ENCODE measurements at places on chromosomes 5 and 9.

GRCh38 chr5:67960939-67961338, 254.6 kb upstream of the PIK3R1 start:
- no peak for DNase-seq

DNA sequence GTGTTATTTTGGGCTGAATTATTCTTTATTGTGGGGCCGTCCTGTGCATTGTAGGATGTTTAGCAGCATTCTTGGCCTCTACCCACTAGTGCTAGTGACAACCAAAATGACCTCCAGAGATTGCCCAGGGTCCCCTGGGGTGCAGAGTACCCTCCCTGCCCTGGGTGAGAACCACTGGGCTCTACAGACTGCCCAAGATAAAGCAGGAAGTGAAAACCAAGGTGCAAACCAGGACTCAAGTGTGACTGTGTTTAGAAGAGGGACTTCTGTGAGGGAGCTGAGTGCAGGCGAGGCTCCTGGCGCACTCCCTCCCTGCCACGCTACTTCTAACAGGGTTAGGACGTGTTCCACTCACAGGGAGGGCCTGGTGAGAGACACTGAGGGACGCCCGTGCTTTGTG, 41.6 kb downstream of the USP20 start:
- DNase-seq: no peak

DNA sequence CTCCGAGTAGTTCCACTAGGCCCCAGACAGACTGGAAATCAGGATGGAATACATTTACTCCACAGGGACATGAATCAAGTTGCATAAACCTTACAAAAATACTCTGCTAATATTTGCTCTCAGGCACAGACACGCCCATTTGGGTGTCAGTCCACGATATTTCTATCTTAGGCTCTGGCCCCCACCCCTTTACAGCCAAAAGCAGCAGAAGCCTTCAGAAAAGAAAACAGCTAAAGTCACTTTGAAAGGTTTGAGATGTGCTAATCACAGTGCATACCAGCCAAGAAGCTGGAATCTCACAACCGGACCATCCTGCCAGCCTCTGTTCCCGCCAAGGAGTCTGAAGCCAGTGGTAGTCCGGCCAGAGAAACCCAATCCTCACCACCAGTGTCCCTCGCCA, 22.6 kb downstream of the PTPN3 start:
- DNase-seq: no peak

- no peak for DNase-seq
Observed at GRCh38 chr9:90137801-90138200, 504.8 kb downstream of the DIRAS2 start.

DNA sequence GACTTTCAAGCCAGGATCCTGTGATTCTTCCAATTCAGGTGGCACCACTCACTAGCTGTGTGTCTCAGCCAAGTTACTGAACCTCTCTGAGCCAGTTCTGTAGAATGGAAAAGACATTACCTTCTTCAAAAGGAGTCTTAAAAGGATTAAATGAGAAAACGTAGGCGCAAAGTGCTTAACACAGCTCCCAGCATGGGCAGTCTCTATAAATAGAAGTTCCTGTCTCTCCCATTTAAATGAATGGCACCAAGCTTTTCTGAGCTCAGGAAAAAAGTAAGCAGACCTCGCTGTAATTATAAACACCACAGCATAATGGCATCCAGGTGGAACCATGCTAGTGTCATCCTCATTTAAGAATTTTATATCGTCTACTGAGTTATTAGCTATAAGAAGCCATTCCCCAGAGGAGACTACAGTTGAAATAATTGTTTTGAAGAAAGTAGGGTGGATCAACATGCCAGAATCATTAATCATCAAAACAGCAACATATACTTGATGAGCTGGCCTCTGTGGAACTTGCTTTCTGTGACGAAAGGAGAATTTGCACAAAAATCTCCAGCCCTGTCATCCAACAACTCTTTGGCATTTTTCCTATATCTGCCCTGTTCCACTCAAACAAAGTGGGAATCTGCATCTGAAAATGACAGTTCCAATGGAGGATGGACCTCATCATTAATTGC, 188.9 kb downstream of the SPOCK1 start:
- no peak for DNase-seq

DNA sequence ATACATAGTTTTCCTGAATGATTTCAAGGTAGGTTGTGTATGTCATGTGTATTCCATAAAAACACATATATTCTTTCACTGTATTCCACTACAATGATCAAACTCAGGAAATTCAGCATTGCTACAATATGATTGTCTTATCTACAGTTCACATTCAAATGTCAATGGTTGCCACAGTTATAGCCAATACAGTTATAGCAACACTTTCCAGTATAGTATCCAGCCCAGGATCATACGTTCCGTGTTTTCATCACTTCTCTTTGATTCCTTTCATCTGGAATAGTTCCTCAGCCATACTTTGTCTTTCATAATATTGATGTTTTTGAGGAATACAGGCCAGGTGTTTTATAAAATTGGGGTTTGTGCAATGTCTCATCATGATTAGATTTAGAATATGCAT, 9.5 kb downstream of the OR2S2 start:
- DNase-seq: no peak

GRCh38 chr5:66475731-66476130, 120.5 kb upstream of the MAST4 start:
- no peak for DNase-seq

DNA sequence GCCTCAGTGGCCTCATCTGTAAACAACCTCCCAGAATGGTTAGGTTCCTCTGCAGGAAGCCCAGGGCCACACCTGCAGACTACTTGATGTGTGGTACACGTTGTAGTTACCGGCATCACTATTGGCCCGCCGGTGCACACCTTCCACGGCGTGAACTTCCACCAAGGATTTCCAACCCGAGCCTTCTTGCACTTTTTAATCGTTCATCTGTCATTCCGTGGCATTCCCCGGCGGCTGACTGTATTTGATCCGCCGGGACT, 5.3 kb upstream of the TRIM41 start:
- no peak for DNase-seq

DNA sequence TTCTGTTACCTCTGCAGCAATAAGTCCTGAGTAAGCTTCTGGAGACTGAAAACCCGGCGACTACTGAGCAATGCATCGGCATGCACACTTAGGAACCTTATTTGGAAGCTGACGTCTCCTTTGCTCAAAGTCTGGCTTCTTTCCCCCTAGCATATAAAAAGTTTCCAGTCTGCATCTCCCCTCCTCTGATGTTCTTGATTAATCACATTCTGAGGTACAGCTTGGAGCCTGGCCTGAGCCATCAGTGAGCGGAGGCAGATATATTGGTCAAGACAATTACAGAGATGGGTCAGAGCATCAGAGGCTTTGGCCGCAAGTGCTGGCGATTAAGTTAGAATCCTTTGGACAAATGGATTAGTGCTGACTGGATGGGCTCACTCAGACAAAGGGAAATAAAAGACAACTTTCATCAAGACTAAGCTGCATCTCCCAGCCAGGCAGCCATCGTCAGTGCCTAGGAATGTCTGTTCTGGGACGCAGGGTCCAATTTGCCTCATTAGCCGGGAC, 140.7 kb downstream of the MTX3 start:
- no peak for DNase-seq

DNA sequence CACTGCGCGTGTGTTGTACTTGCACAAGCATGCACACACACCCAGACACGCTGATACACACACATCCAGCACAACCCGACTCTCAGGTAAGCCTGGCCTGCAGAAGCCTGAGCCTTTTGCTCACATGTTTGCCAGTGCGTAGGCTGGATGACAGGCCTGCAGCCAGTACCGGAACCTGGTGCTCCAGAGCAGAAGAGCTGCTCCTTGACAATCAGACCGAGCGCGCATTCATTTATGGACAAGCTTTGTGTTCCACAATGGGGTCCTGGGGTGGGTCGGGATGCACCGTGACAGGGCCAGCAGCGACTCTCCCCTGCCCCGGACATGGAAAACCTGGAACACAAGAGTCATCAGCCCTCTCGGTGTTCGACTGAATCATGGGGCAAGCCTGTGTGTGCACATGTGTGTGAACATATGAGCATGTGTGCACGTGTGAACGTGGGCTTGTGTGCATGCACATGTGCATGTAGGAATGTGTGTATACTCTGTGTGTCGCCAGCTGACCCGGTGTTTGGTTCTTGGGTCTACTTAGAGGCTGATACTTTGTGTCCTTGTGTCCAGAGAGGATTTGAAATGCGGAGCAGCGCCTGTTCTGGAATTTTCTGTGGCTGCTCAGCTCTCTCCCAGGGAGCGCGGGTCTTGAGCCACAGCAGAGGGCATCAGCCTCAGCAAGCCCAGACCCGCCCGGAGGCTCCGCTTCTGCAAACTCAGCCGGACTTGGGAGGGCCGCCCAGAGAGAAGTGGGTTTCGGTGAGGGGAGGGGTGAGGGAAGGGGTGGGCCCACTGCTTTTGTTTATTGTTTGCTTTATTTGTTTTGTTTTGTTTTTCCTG, 32.2 kb downstream of the IRX4 start:
- DNase-seq: no peak

- no peak for DNase-seq
Observed at GRCh38 chr5:123710031-123710430, 198.1 kb downstream of the CSNK1G3 start.

DNA sequence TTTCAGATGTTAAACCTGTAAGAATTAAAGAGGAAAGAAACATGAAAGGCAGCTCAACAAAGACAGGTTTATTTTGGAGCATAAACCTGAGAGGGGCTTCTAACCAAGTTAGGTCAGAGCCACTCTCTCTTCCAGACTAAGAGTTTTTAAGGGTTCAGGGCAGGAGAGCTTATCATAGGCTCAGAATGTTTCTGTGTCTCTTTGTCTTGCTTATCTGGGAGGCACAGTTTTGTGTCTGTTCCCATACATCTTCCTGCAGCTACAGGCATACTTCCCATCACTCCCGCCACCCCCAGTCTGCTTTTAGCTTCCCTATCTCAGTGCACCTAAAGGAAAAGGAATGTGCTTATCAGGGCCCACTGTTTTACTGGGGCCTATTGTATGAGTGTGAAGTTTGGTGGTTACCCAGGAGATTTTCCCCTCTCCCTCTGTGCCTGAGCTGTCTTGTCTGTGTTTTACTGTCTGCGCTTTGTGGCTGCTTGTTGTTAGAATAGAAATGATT, 21.9 kb downstream of the CD14 start:
- DNase-seq: no peak

- DNase-seq: no peak
Observed at GRCh38 chr9:5578018-5578697, 50.7 kb upstream of the RIC1 start.

DNA sequence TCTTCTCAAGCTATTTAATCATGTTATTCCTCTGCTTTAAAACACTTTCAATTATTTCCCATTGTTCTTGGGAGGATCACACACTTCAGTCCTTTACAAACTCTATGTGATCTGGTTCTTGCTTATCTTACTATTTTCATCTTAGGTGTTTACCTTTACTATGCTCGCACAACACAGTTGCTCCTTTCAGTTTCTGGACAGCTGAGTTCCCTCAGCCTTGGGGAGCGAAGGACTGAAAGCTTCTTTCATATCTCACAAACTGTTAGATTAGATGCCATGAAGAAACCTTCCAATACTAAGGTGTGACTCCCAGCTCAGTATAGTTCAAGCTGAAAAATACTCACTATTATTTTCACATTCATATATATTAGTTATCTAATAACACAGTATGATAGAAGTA, 117.9 kb downstream of the CDC42SE2 start:
- DNase-seq: no peak

DNA sequence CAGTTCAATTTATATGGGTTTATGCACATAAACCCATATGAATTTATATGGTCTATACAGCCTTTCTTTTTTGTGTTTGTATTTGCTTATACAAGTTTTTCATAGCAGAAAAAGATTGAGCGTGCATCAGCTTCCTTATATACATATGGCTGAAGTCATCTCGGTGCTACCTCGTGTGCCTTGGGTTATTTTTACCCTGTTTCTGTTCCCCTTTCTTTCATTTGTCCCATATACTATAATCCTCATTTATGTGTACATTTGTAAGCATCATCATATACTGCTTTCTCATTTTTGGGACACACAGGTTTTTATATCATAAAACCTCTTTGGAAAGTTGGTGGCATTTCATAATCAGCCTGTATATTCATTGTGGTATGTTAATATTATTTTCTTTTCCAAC, 107.8 kb upstream of the ADAMTSL1 start:
- DNase-seq: no peak
